ENCODE measurements at places on chromosomes 11 and 22. TPM values are rescaled to one million over a fixed set of nuclear protein-coding genes. Genes with fewer than 3 reads are reported as not detected.

MYRF gene
- 0.32 TPM for total RNA-seq

OR5P2 gene
- total RNA-seq: not detected

CHKB gene
- total RNA-seq: 45.1 TPM

NAALADL1 gene
- 34.1 TPM for total RNA-seq

TIMM10 gene
- 12.3 TPM for total RNA-seq

GLB1L2 gene
- total RNA-seq: 2.4 TPM

MMP1 gene
- 987 TPM for total RNA-seq

C11orf91 gene
- total RNA-seq: not detected

PATZ1 gene
- 22.4 TPM for total RNA-seq

FOLR2 gene
- total RNA-seq: not detected

RAB1B gene
- 98.2 TPM for total RNA-seq

ELMOD1 gene
- 0.16 TPM for total RNA-seq

CSNK1E gene
- total RNA-seq: 138 TPM

CBLIF gene
- total RNA-seq: not detected

OR4D5 gene
- not detected for total RNA-seq

OR56A1 gene
- not detected for total RNA-seq

ALX4 gene
- 17.5 TPM for total RNA-seq

YPEL4 gene
- 0.73 TPM for total RNA-seq

OR8A1 gene
- total RNA-seq: under 0.01 TPM

APOL6 gene
- total RNA-seq: 53.9 TPM

BRSK2 gene
- total RNA-seq: not detected

NLRP6 gene
- not detected for total RNA-seq

AQP11 gene
- total RNA-seq: 0.85 TPM

GGTLC3 gene
- total RNA-seq: not detected

CCDC87 gene
- total RNA-seq: 0.49 TPM

NEFH gene
- total RNA-seq: 0.12 TPM

ART1 gene
- not detected for total RNA-seq

RCOR2 gene
- 2.1 TPM for total RNA-seq

ABTB2 gene
- total RNA-seq: 9.1 TPM

TOP3B gene
- total RNA-seq: 26.6 TPM

SSTR3 gene
- total RNA-seq: not detected

LINC01488 gene
- not detected for total RNA-seq

TYR gene
- total RNA-seq: 0.16 TPM

RBM4 gene
- 88.4 TPM for total RNA-seq

CHORDC1 gene
- 25.4 TPM for total RNA-seq

NLRP14 gene
- 0.16 TPM for total RNA-seq

CFAP300 gene
- total RNA-seq: 7.2 TPM

EHF gene
- not detected for total RNA-seq

OR52E8 gene
- total RNA-seq: not detected

MRGPRX4 gene
- total RNA-seq: not detected

Data from hair follicle dermal papilla cell (primary cell).